ENCODE measurements at places on chromosomes 12 and 14. TPM values are rescaled to one million over a fixed set of nuclear protein-coding genes. Genes with fewer than 3 reads are reported as not detected.
A peak's percentile ranks its signal among the peaks of the same experiment; 100 is the strongest.

DBX2 gene
- polyA plus RNA-seq = not detected

DNA sequence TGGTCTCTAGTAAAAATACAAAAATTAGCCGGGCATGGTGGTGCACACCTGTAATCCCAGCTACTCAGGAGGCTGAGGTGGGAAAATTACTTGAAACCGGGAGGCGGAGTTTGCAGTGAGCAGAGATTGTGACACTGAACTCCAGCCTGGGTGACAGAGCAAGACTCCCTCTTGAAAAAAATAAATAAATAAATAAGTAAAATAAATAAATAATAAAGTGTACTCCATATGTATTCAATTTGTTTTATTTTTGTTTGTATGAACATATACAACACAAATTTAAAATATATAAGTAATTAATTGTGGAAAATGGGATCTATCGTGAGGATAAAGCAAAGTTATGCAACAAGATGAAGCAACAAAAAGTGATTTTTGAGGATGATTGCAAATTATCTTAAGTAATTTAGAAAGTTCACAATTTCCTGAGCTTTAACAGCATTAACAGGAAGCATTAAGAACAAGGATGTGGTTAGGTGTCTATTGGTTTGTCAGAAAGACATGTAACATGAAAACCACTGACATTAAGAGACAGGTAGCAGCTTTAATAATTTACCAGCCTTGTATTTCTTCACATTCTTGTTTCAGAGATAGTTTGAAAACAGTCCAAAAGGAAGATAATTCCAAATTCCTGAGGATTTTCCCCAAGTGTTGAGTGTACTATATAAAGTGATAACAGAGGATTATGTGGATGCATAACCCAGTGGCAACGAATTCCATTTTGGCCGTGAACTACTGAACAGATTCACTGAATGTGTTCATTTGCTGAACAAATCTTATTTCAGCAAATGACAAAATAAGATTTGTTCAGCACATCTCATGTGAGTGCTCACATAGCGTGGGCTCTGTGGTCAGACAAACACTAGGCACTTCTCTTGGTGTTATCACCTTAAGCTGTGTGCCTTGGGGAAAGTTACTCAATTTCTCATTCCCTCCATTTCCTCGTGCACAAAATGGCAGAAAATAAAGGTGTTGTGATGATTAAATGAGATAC is 68.6 kb upstream of the RESF1 start:
- H3K36me3 ChIP-seq = no peaks in the 10 kb centered on the region
- no peaks in the 10 kb centered on the region for H3K27me3 ChIP-seq
- no peaks in the 10 kb centered on the region for H3K4me1 ChIP-seq
- no peak overlapping the region for H3K27ac ChIP-seq
- H3K4me3 ChIP-seq = no peak overlapping the region

- no peaks in the 10 kb centered on the region for H3K27me3 ChIP-seq
- DNase-seq = no peak
- H3K27ac ChIP-seq = no peak overlapping the region
- H3K36me3 ChIP-seq = no peaks in the 10 kb centered on the region
Measured at GRCh38 chr12:13178568-13179210, 17.8 kb upstream of the EMP1 start.

- no peak overlapping the region for H3K4me3 ChIP-seq
- peak overlapping the region; percentile 99 for H3K27ac ChIP-seq
- no peak for DNase-seq
- peaks cover 6% of the 10 kb centered on the region for H3K36me3 ChIP-seq
- no peaks in the 10 kb centered on the region for H3K27me3 ChIP-seq
- H3K4me1 ChIP-seq = peaks cover 45% of the 10 kb centered on the region
Measured at GRCh38 chr12:45231515-45232145, 15.7 kb downstream of the ANO6 start.

DNA sequence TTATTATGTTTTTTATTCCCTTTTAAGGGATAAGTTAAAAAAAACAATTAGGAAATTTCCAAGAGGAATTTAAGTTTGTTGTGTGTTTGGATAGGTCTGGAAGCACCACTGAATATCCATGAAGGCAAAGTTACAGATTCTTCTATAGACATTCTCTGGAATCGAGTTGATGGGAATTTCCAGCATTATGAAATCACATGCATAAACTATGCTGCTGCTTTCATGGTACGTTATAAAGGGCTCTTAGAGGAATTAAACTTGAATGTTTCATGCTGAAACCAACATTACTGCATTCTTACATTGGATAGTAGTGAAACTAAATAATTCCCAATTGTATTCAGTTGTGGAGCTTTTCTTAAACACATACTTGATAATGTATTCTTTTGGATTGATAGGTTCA is 21.5 kb upstream of the PTPRQ start:
- no peaks in the 10 kb centered on the region for H3K4me1 ChIP-seq
- H3K27me3 ChIP-seq = peaks cover 9% of the 10 kb centered on the region
- H3K36me3 ChIP-seq = no peaks in the 10 kb centered on the region
- no peak overlapping the region for H3K4me3 ChIP-seq
- H3K27ac ChIP-seq = no peak overlapping the region

GRCh38 chr12:39364196-39364595 is 78.7 kb downstream of the KIF21A start:
- no peaks in the 10 kb centered on the region for H3K27me3 ChIP-seq
- DNase-seq = no peak
- peaks cover 3% of the 10 kb centered on the region for H3K36me3 ChIP-seq
- H3K27ac ChIP-seq = no peak overlapping the region
- H3K4me3 ChIP-seq = no peak overlapping the region

GRCh38 chr12:27385766-27386564 is 53.3 kb downstream of the BMAL2 start:
- peaks cover 6% of the 10 kb centered on the region for H3K4me1 ChIP-seq
- no peak for DNase-seq
- H3K36me3 ChIP-seq = peaks cover 11% of the 10 kb centered on the region
- H3K27ac ChIP-seq = no peak overlapping the region
- H3K4me3 ChIP-seq = no peak overlapping the region

DNA sequence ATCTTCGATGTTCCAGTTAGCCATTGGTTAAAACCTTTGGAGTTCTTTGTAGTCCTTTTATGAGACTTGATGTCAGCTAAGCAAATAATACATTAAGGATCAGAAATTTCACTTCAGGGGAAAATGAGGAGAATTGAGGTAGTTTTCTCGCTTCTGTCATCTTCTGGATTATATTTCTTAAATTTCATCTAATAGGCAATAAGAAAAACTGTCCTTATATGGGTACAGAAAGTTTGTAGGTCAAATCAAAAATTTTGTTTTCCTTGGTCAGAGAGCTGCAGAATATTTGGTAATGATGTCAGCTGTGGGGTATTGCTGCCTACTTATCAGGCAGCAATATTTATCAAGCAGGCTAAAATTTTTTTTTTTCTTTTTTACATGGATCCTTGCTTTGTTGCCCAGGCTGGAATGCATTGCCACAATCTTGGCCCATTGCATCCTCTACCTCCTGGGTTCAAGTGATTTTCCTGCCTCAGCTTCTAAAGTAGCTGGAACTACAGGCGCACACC is 37.1 kb downstream of the RIMKLB start:
- no peak overlapping the region for H3K27ac ChIP-seq
- H3K36me3 ChIP-seq = no peaks in the 10 kb centered on the region
- no peak overlapping the region for H3K4me3 ChIP-seq

ASB8 gene
- polyA plus RNA-seq = 13.8 TPM

DNA sequence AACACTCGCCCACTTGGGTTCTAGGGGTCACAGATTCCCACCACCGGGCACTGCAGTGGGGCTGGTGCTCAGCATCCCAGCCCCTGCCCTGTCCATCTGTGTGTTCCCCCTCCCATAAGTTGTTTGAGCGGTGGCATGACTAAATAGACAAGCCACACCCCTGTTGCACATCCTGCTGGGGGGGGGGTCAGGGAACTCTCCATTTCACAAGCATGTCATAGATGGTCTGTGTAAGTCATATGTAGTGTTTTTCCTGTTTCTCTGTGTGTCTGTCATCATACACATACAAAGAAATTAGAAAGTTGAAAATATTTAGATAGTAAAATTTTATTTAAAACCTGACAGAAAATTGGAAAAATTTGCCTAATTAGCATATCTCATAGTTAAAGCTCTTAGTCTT is 270.2 kb downstream of the IPO8 start:
- no peak overlapping the region for H3K4me3 ChIP-seq
- no peaks in the 10 kb centered on the region for H3K36me3 ChIP-seq
- no peak overlapping the region for H3K27ac ChIP-seq
- no peaks in the 10 kb centered on the region for H3K4me1 ChIP-seq
- DNase-seq = no peak

XRCC3 gene
- 10.7 TPM for polyA plus RNA-seq

ANO2 gene
- not detected for polyA plus RNA-seq

DNA sequence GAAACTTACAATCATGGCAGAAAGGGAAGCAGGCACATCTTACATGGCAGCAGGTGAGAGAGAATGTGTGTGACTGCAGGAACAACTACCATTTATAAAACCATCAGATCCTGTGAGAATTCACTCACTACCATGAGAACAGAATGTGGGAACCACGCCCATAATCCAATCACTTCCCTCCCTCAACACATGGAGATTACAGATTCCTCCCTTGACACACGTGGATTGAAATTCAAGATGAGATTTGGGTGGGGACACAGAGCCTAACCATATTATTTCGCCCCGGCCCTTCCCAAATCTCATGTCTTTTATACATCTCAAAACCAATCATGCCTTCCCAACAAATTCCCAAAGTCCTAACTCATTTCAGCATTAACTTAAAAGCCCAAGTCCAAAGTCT is 203.6 kb downstream of the C12orf75 start:
- no peak overlapping the region for H3K27ac ChIP-seq
- H3K27me3 ChIP-seq = no peaks in the 10 kb centered on the region
- no peak for DNase-seq

DNA sequence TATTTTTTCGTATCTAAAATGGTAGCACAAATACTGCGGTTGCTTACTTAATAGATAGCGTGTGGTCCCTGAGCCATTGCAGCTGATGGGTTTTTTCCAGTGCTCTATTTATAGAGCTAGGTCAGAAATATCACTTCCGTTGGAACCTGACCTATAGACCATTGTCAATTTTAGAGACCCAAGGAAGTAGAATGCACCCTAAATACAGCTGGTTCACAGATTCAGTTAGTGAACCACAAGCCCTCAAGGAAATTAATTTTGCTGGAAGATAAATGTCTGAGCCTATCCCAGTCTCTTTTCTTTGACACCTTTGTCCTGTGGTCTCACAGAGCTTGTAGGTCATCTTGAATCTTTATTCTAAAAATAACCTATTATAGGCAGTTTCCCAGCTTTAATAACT is 391.0 kb downstream of the ZFP36L1 start:
- H3K4me3 ChIP-seq = no peak overlapping the region
- peaks cover 33% of the 10 kb centered on the region for H3K4me1 ChIP-seq
- no peak for DNase-seq
- no peaks in the 10 kb centered on the region for H3K27me3 ChIP-seq

- no peaks in the 10 kb centered on the region for H3K36me3 ChIP-seq
- DNase-seq = no peak
- no peaks in the 10 kb centered on the region for H3K4me1 ChIP-seq
- H3K27ac ChIP-seq = no peak overlapping the region
- no peaks in the 10 kb centered on the region for H3K27me3 ChIP-seq
- H3K4me3 ChIP-seq = no peak overlapping the region
Measured at GRCh38 chr12:122743895-122744525, 8.6 kb upstream of the DENR start.

DNA sequence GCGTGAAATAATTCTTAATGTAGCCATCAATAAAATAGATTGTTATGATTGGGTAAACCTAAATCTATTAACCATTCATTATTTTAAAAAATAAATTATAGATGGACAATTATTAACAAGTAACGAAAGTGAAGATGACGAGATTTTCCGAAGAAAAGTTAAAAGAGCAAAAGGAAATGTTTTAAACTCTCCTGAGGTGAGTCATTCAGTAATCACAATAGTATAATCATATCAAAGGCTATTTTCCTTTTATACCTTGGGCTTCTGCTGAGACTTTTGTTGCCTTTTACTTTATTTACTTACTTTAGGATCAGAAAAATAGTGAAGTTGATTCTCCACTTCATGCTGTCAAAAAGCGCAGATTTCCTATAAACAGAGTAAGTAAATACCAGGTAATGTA is 45.6 kb downstream of the FANCM start:
- no peak overlapping the region for H3K4me3 ChIP-seq
- H3K27me3 ChIP-seq = no peaks in the 10 kb centered on the region
- H3K27ac ChIP-seq = no peak overlapping the region
- H3K36me3 ChIP-seq = no peaks in the 10 kb centered on the region

FOXN4 gene
- polyA plus RNA-seq = 0.10 TPM

DNA sequence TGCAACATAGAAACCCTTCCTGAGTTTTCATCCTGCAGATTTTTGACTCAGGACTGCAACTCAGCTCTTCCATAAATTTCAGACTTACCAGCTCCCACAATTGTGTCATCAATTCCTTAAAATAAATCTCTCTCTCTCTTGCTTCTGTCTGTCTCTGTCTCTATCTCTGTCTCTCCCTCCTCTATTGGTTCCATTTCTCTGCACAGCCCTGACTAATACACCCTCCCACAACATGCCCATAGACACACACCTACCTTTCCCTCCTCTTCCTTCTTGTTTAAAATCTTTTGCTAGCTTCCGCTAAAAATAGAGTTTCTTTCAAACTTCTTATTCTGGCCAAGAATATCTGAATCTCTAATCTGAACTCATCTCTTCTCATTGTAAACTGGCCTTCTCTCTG is 22.9 kb upstream of the PTHLH start:
- H3K27ac ChIP-seq = no peak overlapping the region
- no peak for DNase-seq
- H3K27me3 ChIP-seq = no peaks in the 10 kb centered on the region
- H3K4me3 ChIP-seq = no peak overlapping the region
- no peaks in the 10 kb centered on the region for H3K36me3 ChIP-seq

NFATC4 gene
- polyA plus RNA-seq = 24.9 TPM

PRB3 gene
- not detected for polyA plus RNA-seq

FAM186B gene
- polyA plus RNA-seq = 0.16 TPM

GXYLT1 gene
- polyA plus RNA-seq = 5.8 TPM

GRCh38 chr12:19970821-19971220 is 397.5 kb upstream of the PDE3A start:
- H3K27me3 ChIP-seq = no peaks in the 10 kb centered on the region
- DNase-seq = no peak
- H3K4me3 ChIP-seq = no peak overlapping the region
- H3K27ac ChIP-seq = peak overlapping the region; percentile 93
- no peaks in the 10 kb centered on the region for H3K36me3 ChIP-seq
- peaks cover 40% of the 10 kb centered on the region for H3K4me1 ChIP-seq

SPIC gene
- polyA plus RNA-seq = not detected

RDH5 gene
- 5.4 TPM for polyA plus RNA-seq

GARIN6 gene
- not detected for polyA plus RNA-seq

- no peak for DNase-seq
- no peaks in the 10 kb centered on the region for H3K36me3 ChIP-seq
- H3K27me3 ChIP-seq = no peaks in the 10 kb centered on the region
- H3K4me1 ChIP-seq = peaks cover 29% of the 10 kb centered on the region
Measured at GRCh38 chr12:46400406-46400805, 27.8 kb upstream of the SLC38A2 start.

PPFIA2 gene
- polyA plus RNA-seq = 0.47 TPM

RNASE3 gene
- not detected for polyA plus RNA-seq

All from SK-N-SH (cell line).